Cardiac fibroblast (primary cell): ENCODE measurements at places on chromosomes 2 and 18.

- no peak for DNase-seq
Measured at GRCh38 chr2:162127422-162127821, 24.6 kb downstream of the GCG start.

- DNase-seq = peak; percentile 65
Measured at GRCh38 chr2:180938451-180938850, 42.0 kb upstream of the UBE2E3 start.

GRCh38 chr18:77113361-77114151 lies 19.0 kb downstream of the MBP start:
- DNase-seq = no peak

GRCh38 chr2:29742656-29743055 lies 178.7 kb downstream of the ALK start:
- no peak for DNase-seq

DNA sequence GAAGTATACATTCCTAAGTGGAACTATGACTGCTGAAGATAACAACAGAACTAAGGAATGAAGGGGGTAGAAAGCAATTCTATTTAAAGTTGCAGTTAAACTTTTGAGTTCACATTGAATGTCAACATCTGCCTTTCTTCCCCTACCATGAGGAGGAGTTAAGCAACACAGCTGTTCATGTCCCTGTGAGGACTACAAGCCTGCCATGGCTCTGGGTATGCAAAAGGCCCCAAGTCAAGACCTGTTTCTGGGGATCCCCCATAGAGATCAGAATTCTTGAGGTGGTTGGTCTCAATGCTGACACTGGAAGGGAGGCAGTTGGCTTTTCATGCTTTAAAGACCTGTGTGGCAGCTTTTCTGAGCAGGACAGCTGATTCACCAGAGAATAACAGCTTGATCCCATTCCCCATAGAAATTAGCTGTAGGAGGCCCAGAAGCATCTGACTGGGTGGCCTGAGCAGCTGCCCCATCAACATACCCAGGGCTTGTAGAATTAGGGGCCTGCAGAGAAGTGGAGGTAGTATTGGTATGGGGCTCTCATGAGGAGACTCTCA lies 131.0 kb downstream of the SETBP1 start:
- DNase-seq = no peak

DNA sequence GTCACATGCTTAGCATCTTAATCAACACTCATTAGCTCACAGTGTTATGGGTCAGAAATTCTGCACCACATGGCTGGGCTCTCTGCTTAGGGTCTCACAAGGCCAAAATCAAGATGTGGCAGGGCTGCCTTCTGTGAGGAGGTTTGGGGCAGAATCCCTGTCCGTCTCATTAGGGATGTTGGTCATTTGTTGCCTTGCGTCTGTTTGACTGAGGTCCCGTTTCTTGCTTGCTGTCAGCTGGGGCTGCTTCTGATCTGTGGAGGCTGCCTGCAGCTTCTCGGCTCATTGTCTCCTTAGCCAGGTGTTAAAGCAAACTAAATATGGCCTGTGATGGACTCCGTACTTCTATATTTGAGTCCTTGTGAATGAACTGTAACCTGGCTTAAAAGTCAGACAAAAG lies 146.5 kb downstream of the NDUFA10 start:
- no peak for DNase-seq

DNA sequence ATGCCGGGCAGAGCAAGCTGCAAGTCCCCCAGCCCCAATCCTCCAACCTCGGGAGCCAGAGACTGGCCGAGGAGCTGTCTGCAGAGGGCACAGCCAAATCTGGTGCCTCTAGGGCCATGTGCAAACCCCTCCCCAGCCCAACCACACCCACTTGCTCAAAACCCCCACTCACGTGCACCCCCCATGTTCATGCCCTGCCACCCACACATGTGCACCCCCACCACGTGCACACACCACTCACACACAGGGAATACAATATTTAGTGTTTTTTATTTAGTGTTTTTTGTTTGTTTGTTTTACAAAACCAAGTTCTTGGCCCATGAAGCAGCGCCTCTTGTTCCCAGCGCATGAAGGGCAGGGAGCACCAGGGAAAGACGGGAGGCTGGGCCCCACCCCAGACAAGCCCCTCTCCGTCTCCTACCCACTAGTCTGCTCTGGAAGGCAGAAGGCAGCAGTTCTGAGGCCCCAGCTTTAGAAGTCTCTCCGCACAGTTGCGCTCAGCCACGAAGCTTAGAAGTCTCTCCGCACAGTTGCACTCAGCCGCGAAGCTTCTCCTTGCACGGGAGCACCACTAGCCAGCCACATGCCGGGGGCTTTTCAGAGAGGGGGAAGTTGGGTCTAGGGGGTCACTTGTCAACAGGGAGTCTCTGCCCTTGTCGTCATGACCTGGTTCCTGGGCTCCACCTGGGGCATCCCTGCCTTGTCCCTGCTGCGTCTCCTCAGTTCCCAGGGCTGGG lies 276.1 kb upstream of the HDAC4 start:
- no peak for DNase-seq

GRCh38 chr2:121825003-121825950 lies 69.8 kb downstream of the TSN start:
- no peak for DNase-seq

- DNase-seq = peak; percentile 90
Measured at GRCh38 chr2:109558076-109558882, 55.5 kb downstream of the SEPTIN10 start.

DNA sequence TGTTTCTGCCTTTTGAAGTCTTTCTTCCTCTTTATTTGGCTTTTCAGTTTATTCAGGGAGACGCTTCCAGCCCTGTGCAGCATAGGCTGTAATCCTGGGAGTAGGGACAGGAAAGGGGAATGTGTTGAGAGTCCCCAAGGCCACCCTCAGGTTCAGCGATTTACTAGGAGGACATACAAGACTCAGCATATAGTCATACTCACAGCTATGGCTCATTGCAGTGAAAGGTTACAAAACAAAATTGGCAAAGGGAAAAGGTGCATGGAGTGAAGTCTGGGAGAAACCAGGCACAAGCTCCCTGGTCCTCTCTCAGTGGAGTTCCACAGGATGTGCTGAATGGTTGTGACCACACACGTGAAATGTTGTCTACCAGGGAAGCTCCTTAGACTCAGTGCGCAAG lies 49.6 kb upstream of the ZNF638 start:
- DNase-seq = peak; percentile 6

- no peak for DNase-seq
Measured at GRCh38 chr2:144389151-144389929, 130.6 kb downstream of the ZEB2 start.
